ENCODE measurements at places on chromosomes 6 and 20.

DNA sequence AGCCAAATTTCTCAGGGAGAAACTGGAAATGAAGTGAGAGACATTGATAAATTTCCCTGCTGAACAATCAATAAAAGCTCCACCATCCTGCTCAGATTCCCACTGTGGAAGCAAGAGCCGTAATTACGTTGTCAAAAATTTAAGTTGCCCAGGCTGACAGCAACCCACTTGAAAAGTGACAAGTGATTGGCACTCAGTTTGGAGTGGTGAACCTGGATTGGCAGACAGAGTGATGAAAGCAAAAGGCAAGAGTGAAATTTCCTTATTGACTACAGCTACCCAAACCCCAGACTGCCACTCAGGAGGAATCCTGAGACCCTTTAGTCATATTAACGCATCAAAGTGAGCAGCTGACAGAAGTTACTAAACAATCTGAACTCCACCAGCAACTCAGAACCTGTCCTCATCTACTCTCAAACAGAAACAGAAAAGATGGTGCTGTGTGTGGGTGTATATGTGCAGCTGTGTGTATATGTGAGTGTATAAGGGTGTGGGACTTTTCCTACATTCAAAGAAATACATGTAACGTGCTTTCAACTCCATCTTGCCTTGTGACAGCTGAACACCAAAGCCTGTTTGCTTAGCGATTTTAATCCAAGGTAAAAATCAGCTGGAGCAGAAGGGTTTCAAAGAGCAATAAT, 157.4 kb downstream of the PKHD1 start:
- no peak overlapping the region for H3K4me3 ChIP-seq
- H3K4me1 ChIP-seq, result no peaks in the 10 kb centered on the region
- H3K36me3 ChIP-seq, result no peaks in the 10 kb centered on the region

- no peak overlapping the region for H3K27ac ChIP-seq
- H3K4me3 ChIP-seq, result no peak overlapping the region
- ATAC-seq, result no peak
- H3K36me3 ChIP-seq, result no peaks in the 10 kb centered on the region
Observed at GRCh38 chr20:22245139-22245538, 339.2 kb downstream of the FOXA2 start.

DNA sequence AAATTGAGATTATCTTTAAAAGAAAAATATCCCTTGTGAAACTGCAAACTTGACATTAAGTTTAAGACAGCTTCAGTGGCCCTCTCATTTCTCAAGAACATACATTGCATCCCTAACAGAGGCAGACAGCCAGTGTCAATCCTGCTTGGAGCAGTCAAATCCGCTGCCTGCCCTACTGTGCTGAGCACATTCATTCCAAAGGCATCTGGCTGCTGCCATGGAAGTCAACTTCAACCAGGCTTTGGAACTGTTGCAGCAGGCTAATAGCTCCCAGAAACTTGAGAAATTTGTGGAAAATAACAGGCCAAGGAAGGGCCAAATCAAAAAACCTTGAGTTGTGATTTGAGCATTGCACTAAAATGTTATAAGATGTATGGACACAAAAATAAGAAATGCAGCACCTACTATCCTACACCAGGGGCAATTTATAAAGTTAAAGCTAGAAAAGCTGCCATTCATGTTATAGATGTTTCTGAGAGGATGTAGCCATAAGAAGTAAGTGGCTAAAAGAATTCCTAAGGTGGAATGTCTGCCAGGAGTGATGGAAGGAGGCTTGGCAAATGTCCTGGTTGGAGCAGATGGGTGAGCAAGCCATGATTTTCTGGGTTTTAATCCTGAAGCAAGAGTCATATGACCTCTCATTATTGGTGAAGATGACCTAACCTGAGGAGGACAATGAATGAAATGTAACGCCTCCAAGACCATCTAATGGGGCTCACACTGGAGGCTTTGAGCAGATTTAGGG, 31.4 kb upstream of the HAO1 start:
- ATAC-seq, result no peak
- H3K27me3 ChIP-seq, result no peaks in the 10 kb centered on the region
- H3K4me3 ChIP-seq, result no peak overlapping the region
- H3K27ac ChIP-seq, result no peak overlapping the region

DNA sequence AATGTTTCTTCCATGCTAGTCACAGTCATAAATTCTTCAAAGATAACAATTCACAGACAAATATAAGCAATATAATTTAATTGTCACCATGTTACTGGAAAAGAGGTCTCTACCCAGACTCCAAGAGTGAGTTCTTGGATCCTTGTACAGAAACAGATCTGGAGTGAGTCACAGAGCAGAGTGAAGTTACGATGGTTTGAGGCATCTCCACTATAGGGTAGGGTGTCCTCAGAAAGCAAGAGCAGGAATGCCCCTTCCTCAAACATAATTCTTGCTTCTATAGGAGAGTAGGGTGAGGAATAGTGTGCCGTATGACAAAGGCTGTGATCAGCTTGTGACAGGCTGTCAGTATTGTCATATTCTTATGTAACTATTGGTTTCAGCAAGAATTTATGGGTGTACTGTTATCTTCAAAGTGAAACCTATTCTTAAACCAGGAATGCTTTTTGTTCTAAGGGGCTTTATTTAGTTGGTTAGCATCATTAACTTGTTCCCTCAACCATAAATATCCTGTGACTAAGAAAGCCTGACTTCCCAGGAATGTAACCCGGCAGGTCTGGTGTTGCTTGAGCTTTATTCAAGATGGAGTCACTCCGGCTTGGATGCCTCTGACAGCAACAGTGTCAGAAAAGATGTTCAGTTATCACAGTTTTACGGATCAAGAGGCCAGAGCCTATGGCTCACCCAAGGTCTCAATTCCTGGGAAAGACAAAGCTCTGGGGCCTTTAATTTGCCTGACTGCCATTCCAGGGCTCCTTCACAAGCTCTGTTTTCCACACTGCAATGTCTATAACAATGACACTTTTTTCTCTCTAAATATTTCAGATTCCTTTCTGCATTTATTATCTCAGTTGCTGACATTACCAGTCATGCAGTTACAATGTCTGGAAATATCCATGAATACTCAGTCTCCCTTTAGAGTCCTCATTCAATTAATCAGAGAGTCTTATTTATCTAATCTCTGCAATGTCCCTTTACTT, 298.6 kb downstream of the C6orf118 start:
- H3K27me3 ChIP-seq, result no peaks in the 10 kb centered on the region
- no peak overlapping the region for H3K4me3 ChIP-seq
- no peaks in the 10 kb centered on the region for H3K36me3 ChIP-seq
- ATAC-seq, result no peak
- no peak overlapping the region for H3K27ac ChIP-seq

DNA sequence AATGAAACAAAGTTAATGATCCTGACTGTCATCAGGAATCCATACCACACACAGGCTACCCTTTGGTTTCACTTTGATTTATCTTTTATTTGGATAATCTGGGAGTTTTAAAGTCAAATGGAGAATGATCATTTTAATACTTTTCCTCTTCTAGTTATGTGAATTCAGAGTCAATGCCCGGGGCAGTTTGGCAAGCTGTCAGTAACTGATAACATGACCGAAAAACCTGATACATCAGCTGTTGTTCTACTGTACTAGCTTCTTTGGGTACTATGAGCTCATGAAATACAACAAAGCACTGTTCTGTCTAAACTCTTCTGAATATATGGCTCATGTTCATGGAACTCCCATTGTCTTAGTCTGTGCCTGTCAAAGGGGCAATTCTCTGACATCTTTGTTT, 30.2 kb downstream of the KLHL31 start:
- no peaks in the 10 kb centered on the region for H3K36me3 ChIP-seq
- no peak for ATAC-seq
- peaks cover 25% of the 10 kb centered on the region for H3K4me1 ChIP-seq
- no peak overlapping the region for H3K4me3 ChIP-seq
- no peaks in the 10 kb centered on the region for H3K27me3 ChIP-seq
- no peak overlapping the region for H3K27ac ChIP-seq

GRCh38 chr6:137846772-137847313, 20.2 kb upstream of the TNFAIP3 start:
- H3K4me1 ChIP-seq, result peaks cover 16% of the 10 kb centered on the region
- peak; percentile 93 for ATAC-seq
- H3K4me3 ChIP-seq, result no peak overlapping the region
- no peak overlapping the region for H3K27ac ChIP-seq

GRCh38 chr6:106110164-106110826, 24.2 kb downstream of the PRDM1 start:
- H3K27me3 ChIP-seq, result no peaks in the 10 kb centered on the region
- ATAC-seq, result no peak
- H3K36me3 ChIP-seq, result peaks cover 30% of the 10 kb centered on the region
- no peak overlapping the region for H3K27ac ChIP-seq

- peaks cover 22% of the 10 kb centered on the region for H3K4me1 ChIP-seq
- ATAC-seq, result no peak
- H3K27me3 ChIP-seq, result no peaks in the 10 kb centered on the region
- H3K27ac ChIP-seq, result no peak overlapping the region
Observed at GRCh38 chr20:48613926-48614325, 213.9 kb downstream of the PREX1 start.

GRCh38 chr6:14386668-14387067, 269.1 kb downstream of the CD83 start:
- peaks cover 43% of the 10 kb centered on the region for H3K4me1 ChIP-seq
- H3K27ac ChIP-seq, result no peak overlapping the region
- no peak overlapping the region for H3K4me3 ChIP-seq
- no peaks in the 10 kb centered on the region for H3K27me3 ChIP-seq

GRCh38 chr20:34916774-34917354, 38.7 kb downstream of the GSS start:
- H3K27ac ChIP-seq, result no peak overlapping the region
- H3K4me1 ChIP-seq, result no peaks in the 10 kb centered on the region
- ATAC-seq, result no peak
- H3K27me3 ChIP-seq, result no peaks in the 10 kb centered on the region
- H3K4me3 ChIP-seq, result no peak overlapping the region

DNA sequence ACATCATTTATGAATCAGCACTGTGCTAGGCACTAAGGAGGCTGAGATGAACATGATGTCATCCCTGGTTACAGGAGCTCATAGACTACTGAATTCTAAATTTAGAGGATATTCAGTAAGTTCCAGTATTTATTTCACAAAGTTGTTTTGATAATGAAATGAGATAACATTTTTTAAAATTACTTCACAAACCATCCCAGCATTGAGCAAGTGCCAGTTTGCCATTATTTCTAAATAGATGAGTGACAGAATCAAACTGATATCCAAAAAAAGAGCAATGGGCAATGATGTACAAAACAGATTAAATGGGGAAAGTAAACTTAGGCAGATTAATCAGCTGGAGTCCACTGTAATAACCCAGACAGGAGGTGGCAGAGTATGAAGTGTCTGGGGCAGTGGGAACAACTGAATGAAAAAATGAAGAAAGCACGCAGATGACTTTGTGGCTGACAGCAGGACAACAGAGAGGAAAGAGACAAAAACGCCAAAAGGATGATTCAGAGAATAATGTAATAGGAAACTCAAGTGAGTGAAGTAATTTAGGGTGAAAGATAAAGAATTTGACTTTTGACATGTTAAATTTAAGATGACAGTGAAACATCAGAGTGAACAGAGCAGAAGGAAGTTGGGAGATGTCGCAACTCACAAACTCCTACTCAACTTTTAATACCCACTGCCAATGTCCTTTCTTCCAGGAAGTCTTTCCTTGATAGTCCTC, 70.2 kb downstream of the RCAN2 start:
- no peaks in the 10 kb centered on the region for H3K36me3 ChIP-seq
- no peak for ATAC-seq
- no peak overlapping the region for H3K27ac ChIP-seq
- H3K4me1 ChIP-seq, result no peaks in the 10 kb centered on the region

- no peak overlapping the region for H3K4me3 ChIP-seq
- peaks cover 7% of the 10 kb centered on the region for H3K27me3 ChIP-seq
- no peak overlapping the region for H3K27ac ChIP-seq
- ATAC-seq, result no peak
- H3K4me1 ChIP-seq, result no peaks in the 10 kb centered on the region
Observed at GRCh38 chr20:5222919-5223634, 93.7 kb downstream of the PROKR2 start.

- no peaks in the 10 kb centered on the region for H3K36me3 ChIP-seq
- peaks cover 13% of the 10 kb centered on the region for H3K27me3 ChIP-seq
- no peak overlapping the region for H3K4me3 ChIP-seq
- H3K27ac ChIP-seq, result no peak overlapping the region
Observed at GRCh38 chr6:39902786-39903465, 31.3 kb downstream of the MOCS1 start.

GRCh38 chr6:53928641-53929040, 133.8 kb downstream of the LRRC1 start:
- H3K27me3 ChIP-seq, result no peaks in the 10 kb centered on the region
- no peak for ATAC-seq
- H3K4me1 ChIP-seq, result peaks cover 11% of the 10 kb centered on the region
- no peak overlapping the region for H3K27ac ChIP-seq
- H3K4me3 ChIP-seq, result no peak overlapping the region

GRCh38 chr20:62814709-62815065, 2.2 kb upstream of the COL9A3 start:
- no peak overlapping the region for H3K4me3 ChIP-seq
- peaks cover 30% of the 10 kb centered on the region for H3K36me3 ChIP-seq
- H3K27ac ChIP-seq, result no peak overlapping the region
- peaks cover 26% of the 10 kb centered on the region for H3K4me1 ChIP-seq
- peaks cover 41% of the 10 kb centered on the region for H3K27me3 ChIP-seq
- no peak for ATAC-seq

DNA sequence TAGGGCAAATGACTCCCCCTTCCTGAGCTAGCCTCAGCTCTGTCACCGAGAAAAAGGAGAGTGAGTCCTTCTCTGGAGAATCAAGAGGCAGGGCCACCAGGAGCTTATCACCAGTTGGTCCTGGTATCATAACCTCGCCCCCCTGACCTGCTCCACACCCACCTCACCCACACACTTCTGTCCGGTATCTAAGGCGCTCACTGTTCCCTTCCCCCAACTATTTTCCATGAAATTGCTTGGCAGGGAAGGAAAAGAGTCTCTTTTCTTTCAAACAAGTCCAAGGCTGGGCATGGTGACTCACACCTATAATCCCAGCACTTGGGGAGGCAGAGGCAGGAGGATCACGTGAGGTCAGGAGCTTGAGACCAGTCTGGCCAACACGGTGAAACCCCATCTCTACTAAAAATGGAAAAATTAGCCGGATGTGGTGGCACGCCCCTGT, 77.6 kb downstream of the ZMYND8 start:
- H3K4me3 ChIP-seq, result no peak overlapping the region
- peaks cover 31% of the 10 kb centered on the region for H3K4me1 ChIP-seq
- H3K27me3 ChIP-seq, result no peaks in the 10 kb centered on the region

DNA sequence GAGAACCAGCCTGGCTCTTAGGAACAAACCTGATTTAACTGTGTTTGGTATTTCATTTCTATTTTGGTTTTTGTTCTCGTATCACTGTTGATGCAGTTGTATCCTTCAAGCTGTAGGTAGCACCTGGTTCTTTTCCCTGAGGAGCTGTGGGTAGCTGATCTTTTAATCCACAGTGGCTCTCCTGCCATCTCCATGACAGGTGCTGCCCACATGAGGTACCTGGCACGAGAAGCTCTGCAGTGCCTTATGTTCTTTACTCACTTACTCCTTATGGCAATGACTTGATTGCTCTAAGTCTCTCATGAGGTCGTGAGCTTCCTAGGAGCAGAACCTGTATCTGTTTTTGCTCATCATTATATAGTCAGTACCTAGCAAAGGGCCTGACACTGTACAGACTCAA, 74.3 kb upstream of the EMILIN3 start:
- no peak overlapping the region for H3K4me3 ChIP-seq
- H3K27ac ChIP-seq, result no peak overlapping the region

Measured in stimulated activated memory B cell treated with anti-CD40 and anti-IgM and Interleukin-4, amounts not matched to agents 10 μg/mL and 1 μg/mL and 100 μg/mL, for 72 hours (primary cell).